ENCODE measurements at places on chromosomes 3 and 15.
A peak's percentile ranks its signal among the peaks of the same experiment; 100 is the strongest.

DNA sequence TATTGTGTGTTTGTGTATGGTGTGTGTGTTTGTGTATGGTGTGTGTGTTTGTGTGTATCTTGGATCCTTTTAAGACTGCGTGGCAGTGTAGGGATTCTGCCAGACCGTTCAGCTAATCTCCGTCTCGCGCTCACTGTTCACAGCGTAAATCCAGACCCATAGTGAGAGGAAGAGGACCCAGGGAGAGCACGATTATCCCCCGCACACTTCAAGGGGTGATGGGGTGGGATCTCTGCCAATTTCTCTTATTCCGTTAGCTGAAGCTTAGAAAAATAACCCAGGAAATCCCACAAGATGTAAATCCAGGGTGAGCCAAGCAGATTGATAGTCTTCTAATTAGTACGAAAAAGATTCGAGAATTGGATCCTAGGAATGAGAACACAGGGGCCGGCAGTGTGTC is 381.2 kb downstream of the GABRG3 start:
- DNase-seq, result no peak

- no peak for DNase-seq
Observed at GRCh38 chr3:153173758-153174516, 11.9 kb downstream of the RAP2B start.

- peak; percentile 35 for DNase-seq
Observed at GRCh38 chr3:49554633-49555265, 472 bp downstream of the BSN start.

- no peak for DNase-seq
Observed at GRCh38 chr3:39148435-39149058, 4.8 kb downstream of the CSRNP1 start.

DNA sequence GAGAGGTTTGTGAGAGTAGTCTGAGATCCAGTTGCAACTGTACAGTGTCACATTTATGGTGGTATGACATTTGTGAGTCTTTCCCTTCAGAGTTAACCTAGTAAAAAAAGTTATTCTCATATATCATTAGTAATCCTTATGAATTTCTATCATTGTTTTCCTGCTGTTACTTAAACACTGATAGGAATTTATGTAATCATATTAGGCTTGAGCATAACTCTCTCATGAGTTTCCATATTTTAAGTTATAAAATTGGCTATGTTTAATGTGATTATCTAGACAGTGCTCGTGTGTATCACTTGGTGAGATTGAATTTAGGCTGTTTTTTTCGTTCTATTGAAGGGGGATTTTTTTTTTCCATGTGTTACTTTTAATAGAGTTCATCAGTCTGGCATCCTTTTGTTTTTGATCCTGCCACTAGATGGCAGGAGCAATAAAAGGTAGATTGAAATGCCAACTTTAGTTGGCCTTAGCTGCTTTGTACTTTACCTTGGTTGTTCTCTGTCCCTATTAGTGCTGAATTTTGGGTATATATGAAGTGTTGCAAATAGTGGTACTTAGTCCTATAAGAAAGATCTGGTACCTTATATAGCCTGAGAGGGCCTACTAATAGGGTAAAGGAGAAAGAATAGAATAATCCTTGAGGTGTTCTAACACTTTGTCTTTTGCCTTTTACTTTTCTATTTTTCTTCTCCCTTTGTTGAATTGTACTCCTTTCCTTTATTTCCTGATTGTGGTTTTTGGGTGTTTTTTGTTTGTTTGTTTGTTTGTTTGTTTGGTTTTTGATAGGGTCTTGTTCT is 17.9 kb downstream of the STT3B start:
- DNase-seq, result no peak

Data from thymus (tissue), 14 donors.